ENCODE measurements at places on chromosomes 7 and 10.

DNA sequence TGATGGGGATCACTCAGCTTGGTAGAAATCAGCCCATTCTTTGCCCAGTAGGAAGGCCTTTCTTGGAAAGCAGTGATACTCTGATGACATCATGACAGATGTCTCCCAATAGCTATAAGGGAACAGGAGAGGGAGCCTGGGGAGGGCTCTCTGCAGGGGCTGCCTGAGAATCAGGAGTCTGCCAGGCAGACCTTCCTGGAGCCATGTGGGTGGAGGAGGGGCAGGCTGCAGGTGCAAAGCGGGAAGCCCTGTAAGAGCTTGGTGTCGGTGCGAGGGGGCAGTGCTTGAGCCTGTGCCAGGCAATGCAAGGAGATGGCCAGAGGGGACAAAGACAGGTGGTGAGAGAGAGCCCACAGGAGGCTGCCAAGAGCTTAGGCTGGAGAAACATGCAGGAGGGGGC, 5.0 kb upstream of the TNS3 start:
- no peak for DNase-seq

DNA sequence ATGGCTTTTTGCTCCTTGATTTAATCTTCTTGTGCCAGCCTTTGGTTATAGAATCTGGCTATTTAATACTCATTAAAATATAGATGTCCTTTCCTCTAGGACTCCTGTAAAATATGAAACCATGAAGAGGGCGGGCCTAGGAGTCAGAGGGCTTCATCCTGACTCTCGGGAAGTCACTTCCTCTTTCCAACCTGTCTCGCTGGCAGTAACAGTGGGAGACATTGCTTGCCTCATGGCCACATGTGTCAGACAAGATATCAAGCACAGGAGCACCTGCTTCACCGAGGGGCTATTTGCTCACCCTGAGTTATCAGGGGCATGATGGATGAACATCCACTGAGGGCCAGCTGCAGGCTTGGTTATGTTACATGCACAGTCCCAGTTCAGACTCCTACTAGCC, 31.0 kb downstream of the SLIT1 start:
- no peak for DNase-seq

DNA sequence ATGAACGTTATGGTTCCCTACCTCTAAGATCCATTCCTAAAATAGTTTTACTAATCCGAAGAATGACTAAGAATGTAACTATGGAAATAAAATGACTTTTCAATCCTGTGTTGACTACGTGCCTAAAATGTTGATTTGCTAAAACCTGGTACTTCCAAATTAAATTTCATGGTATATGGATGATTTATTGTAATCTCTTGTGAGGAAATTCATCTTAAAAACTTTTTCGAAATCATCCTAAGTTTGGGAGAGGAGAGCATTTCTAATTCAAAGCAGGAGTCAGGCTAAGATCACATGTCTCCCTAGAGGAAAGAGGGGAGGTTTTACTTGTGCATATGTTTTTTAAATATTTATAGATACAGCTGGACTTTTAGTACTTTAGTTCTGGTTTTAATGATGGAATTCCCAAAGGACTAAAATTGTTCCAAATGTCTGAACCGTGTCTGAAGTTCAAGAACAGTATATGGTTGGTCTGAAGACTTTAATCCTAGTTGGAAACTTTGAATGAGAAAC, 483.9 kb downstream of the AUTS2 start:
- no peak for DNase-seq

DNA sequence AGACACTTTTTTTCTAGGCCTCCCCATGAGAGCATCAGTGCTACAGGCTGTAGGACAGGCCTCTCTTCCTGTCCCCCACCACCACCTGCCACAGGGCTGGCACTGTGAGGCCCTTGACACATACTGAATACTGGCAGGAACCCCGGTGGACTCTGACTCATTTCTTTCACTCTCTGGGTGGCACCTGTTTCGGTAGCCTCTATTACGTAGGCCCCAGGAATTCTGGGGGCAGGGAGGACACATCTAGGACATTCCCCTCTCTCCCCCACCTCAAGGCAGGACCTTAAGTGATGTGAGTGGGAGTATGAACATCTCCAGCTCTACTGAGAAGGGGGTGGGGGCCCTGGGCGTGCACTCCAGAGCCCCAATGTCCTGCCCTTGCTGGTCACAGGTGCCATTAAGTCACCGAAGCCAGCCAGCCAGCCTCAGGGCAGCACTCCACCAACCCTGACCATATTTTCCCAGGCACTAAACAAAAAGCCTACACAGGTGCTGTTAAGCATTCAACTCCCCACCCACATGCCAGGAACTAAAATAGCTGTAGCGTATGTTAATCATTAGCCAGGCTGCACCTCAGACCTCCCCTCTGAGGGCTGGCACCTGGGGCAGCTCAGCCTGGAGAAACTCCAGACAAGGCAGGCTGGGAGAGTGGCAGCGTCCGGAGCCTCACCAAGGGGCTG, 8.9 kb downstream of the ANXA11 start:
- DNase-seq: no peak

- DNase-seq: no peak
These were observed 243.2 kb downstream of the CRPPA start for GRCh38 chr7:16178092-16178491.

GRCh38 chr7:70344726-70345125, 746.5 kb downstream of the AUTS2 start:
- no peak for DNase-seq

DNA sequence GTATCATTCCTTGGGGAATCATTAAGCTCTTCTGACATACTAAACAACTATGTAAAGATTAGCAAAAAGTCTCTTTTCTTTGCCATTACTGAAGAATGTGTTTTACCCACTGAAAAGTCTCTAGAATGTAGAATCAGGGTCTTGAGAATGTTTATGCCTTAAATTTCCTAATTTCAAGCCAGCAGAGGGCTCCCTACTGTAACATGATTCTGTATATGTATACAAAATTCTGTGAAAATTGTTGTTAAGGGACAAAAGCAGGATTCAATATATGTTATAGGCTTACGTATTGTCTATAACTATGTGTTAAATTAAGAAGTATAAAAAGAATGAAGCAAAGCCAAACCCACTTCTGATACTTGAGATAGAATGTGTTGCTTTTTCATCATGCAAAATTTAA, 296.9 kb upstream of the DGKB start:
- DNase-seq: peak; percentile 8

- no peak for DNase-seq
These were observed 93.5 kb upstream of the LANCL2 start for GRCh38 chr7:55271661-55272060.

GRCh38 chr7:16879181-16879580, 2.6 kb downstream of the AGR3 start:
- DNase-seq: no peak

- DNase-seq: no peak
These were observed 101.9 kb upstream of the NPS start for GRCh38 chr10:127447197-127447596.

- no peak for DNase-seq
These were observed 276.9 kb upstream of the KLF14 start for GRCh38 chr7:131010717-131011431.

GRCh38 chr7:91784469-91784868, 96.0 kb downstream of the MTERF1 start:
- no peak for DNase-seq

GRCh38 chr7:24704311-24704710, 53.0 kb downstream of the GSDME start:
- no peak for DNase-seq

DNA sequence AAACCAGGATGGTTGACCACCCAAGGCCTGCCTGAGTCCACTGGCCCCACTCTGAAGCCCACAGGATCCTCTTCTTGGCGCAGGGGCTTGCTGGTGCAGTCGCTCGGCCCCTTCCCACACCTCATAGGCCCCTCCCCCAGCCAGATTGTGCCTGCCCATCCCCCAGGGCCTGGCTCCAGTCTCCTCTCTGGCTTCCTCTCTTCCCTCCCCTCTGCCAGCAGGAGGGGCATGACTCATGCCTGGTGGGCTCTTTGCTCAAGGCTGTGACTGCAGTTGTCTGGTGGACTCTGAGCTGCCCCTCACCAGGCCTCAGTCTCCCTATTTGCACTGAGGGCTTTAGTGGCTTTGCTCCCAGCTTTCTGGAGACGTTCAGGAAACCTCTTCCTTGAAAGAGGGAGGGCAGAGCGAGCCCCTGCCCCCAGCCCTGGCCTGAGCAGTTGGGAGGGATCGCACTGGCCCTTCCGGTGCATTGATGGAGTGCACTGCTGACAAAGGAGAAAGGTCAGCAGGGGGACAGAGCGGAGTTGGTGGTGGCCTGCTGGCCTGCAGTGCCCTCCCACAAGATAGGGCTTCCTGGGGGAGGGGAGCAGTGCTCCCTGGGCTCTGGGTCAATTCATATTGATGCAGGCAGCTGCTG, 60.7 kb downstream of the ZMIZ1 start:
- no peak for DNase-seq

GRCh38 chr10:128566361-128566968, 440.2 kb upstream of the MKI67 start:
- no peak for DNase-seq

GRCh38 chr7:47875406-47875805, 72.9 kb downstream of the PKD1L1 start:
- no peak for DNase-seq

DNA sequence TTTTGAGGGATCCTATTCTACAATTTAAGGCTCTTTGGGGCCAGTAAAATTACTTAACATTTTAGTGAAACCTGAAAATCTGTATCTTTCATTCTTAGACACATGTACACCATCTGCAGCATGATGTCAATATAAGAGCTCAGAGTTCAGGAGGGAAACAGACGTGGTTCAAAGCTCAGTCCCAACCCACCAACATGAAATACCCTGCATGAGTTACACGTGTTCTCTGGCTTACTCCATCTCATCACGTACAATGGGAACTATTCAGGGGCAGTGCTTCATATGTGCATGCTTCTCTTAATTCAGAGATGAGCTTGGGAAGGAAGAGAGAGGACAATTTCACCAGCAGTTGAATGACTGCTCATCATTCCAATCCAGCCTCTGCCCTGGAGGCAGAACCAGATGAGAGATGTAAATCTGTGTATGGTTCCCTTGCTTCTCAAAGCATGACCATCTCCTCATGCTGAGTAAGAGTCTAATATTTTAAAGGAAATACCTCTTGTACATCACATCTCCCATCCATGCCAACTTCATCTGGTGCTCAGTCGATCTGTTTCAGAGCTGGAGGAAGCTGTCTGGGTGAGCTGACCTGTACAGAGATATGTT, 29.0 kb upstream of the ADAM12 start:
- DNase-seq: no peak

- no peak for DNase-seq
These were observed 362.8 kb downstream of the THSD7A start for GRCh38 chr7:11469028-11469745.

DNA sequence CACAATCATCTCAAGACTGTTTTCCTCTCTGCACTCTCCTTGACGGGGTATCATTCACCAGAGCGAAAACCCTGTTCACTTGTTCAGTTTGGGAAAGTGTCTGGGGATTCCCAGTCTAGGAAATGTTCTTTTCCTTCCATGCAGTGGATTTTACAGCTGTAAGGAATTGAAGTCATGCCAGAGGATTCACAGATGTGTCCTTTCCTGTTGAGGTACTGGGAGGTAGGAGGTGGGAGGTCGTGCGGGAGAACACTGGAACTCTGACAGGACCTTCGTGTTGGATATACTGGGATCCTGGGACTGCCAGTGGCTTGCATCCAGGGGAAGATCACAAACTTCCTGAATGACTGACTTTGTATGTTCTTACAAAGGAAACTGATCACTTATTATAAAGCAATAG, 185.5 kb downstream of the BMPER start:
- no peak for DNase-seq

DNA sequence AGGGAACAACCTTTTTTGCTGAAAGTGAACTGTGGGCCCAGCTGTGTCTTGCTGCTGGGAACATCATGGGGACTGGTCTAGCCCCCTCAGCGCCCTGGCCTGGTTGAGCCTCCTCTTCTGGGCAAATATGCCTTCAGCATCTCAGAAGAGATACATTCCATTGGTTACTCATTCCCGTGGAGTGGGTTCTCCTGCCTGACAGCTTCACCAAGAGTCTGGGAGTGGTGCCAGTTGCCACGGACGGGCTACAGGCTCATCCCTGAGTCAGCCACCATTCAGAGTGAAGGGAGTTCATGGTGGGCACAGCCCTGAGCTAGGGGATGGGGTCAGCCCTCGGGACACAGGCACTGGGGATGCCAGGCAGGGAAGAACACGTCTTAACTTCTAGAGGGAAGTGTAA, 81.9 kb downstream of the RAMP3 start:
- no peak for DNase-seq

DNA sequence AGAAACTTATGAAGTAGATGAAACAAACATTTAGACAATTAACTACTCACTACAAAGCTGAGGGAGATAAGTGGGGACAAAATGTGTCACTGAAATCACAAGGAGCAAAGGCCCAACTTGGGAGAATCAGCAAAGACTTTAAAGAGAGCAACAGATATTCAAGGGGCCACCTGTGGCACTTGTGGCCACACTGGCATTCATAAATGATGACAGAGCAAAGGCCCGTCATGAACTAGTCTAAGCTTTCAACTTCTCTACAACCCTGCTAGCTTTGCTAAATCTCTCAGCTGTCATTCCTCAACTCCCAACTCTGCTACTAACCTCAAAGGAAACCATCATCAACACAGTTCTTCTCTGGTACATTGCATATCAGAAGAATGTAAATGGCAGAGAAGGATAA, 178.4 kb downstream of the CPEB3 start:
- DNase-seq: no peak

GRCh38 chr10:89426230-89426868, 12.0 kb downstream of the IFIT5 start:
- DNase-seq: no peak

DNA sequence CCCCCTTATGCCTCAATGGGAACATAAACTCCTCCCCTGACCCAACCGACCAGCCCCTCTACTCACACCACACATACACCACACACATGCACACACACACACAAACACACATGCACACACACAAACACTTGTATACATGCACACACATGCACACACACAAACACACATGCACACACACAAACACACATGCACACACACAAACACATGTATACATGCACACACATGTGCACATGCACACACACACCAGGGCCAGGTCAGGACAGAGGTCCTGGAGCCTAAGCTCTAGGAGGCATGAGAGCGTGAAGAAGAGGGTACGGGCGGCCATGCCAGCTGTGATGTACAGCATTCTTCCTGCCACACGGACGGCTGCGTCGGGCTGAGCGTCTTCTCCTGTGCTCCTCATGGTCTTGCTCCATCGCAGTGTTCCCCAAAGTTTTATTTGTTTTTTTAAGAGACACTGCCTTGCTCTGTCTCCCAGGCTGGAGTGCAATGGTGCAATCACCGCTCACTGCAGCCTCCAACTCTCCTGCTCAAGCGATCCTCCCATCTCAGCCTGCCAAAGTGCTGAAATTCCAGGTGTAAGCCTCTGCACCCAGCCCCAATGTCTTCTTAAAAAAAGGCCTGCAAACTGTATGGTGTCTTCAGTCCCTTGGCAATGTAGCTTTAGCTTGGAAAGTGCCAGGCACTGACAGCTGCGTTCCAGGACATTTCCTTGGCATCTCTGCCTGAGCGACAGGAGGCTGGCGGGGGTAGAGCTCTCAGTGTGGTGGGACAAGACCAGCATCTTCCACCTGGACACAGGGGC, 38.8 kb upstream of the INPP5A start:
- DNase-seq: no peak
